Right cardiac atrium (tissue), 5 donors: ENCODE measurements at places on chromosomes 4 and X.

DNA sequence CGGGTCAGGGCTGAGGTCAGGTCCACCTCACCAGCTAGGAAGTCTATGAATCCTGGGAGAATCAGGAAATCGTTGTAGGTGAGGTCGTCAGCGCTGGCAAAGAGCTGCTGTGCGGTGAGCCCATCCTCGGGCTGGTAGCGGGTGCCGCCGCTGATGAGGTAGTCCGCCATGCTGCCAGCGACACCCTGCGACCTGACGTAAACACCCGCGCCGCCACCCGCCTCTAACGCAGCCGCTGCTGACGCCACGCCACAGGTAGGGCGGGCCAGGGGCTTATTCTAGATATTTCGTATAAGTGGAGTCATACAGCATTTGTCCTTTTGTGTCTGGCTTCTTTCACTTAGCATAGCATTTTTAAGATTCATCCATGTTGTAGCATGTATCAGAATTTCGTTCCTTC lies 220.2 kb upstream of the ATP6AP2 start:
- DNase-seq: no peak

DNA sequence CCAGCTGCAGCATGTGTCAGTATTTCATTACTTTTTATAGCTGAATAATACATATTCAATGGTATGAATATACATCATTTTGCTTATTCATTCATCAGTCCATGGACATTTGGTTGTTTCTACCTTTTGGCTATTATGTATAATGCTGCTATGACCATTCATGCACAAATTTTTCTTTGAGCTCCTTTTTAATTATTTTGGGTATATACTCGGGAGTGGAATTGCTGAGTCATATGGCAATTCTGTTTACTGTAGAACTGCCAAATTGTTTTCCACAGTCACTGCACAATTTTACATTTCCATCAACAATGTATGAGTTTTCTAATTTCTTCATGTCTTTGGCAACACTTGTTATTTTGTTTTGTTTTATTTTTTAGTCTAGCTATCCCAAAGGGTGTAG lies 405.9 kb upstream of the PITX2 start:
- DNase-seq: no peak

GRCh38 chr4:3311489-3312171 lies 18.8 kb downstream of the RGS12 start:
- DNase-seq: peak; percentile 1

DNA sequence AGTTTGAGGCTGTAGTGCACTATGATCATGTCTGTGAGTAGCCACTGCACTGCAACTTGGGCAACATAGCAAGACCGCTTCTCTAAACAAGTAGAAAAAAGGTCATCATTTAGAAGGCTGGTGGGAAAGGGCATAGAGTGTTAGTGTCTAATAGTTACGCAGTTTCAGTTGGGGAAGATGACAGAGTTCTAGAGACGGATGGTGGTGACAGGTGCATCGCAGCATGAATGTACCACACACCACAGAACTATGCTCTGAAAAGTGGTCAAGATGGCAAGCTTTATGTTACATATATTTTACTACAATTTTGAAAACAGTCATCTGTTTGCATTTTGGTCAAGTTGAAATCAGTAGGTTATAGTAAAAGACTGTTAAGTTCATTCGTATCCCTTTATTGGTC lies 23.7 kb upstream of the CLDN34 start:
- no peak for DNase-seq

GRCh38 chrX:150007356-150007755 lies 69.1 kb upstream of the EOLA2 start:
- DNase-seq: no peak

DNA sequence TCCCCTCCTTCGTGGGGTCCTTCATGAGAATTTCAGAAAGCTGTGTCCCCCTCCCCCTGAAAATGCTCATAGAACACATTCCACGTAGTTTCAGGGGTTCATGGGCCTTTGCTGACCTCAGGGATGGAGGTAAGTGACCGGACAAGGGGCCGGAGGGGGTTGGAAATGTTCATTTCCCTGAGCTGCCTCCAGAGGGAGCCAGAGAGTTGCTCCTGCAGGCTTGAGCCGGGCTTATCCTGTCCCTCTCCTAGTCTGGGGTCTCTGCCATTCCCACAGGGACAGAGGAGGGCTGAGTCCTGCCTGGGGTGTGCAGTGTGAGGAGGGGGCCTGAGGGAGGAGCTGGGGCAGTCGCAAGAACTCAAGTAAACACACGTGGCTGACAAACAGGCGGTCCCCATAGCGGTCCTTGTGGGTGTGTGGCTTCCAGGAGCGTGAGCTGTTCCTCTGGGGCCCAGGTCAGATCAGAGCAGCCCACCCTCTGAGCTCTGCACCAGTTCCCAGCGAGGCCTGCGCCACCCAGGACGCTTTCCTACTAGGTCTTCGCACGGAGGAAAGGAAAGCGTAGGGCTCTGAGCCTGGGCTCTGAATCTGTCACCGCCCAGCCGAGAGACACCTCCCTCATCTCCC lies 62.5 kb downstream of the WFS1 start:
- no peak for DNase-seq

GRCh38 chrX:102558607-102559006 lies 40.7 kb upstream of the ARMCX5 start:
- DNase-seq: no peak

DNA sequence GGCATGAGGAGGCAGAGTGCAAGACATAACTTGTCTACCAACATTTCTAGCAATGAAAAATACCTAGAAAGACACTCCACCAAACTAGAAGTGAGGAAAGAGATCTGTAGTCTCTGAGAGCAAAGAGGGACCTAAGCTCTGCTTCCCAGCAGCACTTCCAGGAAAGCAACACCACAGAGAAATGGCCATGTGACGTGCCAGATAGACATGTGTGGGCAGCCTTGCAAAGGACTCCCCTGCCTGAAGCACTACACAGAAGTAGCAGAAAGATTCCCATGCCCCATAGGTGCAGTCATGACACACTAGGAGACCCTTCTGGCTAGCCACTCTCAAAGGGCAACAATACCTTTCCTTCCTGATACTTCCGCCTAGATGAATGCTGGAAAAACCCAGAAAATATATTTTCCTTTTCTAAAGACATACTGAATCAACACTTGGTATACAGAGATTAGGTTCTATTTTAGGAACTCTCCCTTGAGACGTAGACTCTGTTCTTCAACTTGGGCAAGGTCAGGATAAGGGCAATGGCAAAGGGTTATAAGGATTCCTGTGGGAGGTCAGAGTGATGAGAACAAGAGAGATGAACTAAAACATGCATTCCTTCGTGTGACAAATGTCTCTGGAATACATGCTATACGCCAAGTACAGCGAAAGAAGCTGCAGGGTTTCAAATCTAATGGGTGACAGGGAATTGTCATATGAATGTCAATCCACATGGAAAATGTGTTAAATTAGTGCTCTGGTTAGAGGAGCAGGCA lies 187.5 kb upstream of the ETNPPL start:
- DNase-seq: no peak

- DNase-seq: no peak
Observed at GRCh38 chr4:177194906-177195305, 114.8 kb upstream of the NEIL3 start.

DNA sequence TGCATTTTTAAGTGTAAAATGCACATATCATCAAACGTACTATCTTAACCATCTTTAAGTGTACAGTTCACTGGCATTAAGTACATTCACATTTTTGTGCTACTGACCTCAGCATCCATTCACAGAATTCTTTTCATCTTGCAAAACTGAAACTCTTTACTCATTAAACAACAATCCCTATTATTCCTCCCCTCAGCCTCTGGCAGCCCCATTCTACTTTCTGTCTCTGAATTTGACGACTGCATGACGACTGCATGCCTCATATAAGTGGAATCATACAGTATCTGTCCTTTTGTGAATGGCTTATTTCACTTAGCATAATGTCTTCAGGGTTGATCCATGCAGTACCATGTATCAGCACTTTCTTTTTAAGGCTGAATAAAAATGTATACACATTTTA lies 38.7 kb downstream of the CNKSR2 start:
- no peak for DNase-seq

DNA sequence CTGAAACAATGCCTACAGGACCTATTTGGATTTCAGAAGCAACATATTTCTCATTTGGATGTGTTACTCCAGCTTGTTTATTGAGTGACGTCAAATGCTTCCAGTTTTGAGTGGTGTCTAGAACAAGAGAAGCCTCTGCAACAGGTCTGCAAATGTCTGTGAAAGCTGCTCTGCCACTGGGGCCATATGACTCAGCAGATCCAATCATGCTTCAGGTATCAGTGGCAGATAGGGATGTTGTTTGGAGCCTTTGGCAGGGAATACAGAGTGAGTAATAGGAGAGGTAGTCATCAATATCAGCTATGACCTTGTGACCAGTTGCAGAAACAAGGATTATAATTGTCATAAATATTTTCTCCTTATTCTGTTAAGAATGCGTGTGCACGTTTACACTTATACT lies 141.1 kb upstream of the ZXDA start:
- DNase-seq: no peak

- no peak for DNase-seq
Observed at GRCh38 chrX:103376979-103377324, 614 bp downstream of the BEX3 start.

GRCh38 chr4:123096038-123096437 lies 173.6 kb upstream of the NUDT6 start:
- no peak for DNase-seq

DNA sequence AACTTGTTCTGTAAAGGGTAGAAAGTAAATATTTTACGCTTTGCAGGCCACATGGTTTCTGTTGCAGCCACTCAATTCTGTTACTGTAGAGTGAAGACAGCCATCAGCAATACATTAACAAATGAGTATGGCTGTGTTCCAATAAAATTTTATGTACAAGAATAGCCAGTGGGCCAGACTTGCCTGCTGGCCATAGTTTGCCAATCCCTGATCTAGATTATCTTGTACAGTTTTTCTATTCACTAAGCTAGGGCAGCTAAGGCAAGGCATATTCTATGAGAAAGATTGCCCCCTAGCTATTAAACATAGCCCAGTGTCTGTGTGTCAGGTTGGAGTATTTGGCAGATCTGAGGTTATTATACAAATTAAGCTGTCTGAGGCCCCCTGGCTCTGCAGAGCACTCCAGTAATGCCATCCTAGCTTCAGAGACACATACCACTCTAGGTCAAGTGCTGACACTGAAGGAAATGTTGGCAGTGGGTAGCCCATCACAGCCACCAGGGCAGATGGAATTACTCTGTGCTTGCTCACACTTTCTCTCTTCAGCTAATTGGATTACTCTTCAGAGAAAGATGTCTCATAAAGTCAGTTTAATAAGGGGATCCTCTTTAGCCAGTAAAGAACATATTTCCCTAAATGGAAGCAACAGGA lies 40.7 kb downstream of the MTTP start:
- DNase-seq: no peak

DNA sequence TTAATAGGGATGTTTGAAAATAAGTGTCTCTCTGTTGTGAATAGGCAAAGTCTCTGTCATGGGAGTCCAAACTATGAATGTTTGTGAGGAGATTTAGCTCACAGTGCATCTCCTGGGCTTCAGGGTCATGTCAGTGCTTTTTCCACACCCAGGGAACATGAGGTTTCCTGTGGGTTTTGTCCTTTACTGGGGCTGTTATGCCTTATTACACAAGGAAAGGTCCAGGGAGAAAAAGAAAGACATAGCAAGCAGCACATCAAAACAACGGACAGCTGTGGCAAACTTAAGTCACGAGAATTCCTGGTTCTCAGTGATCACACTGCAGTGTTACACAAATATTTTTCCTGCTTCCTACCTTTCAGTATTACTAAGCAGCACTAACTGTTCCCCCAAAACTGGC lies 99.4 kb downstream of the MBNL3 start:
- no peak for DNase-seq

- no peak for DNase-seq
Observed at GRCh38 chr4:81258841-81259550, 44.0 kb upstream of the PRKG2 start.

GRCh38 chrX:40931921-40932320 lies 153.3 kb upstream of the USP9X start:
- no peak for DNase-seq

- no peak for DNase-seq
Observed at GRCh38 chr4:124454772-124455270, 257.7 kb downstream of the ANKRD50 start.

DNA sequence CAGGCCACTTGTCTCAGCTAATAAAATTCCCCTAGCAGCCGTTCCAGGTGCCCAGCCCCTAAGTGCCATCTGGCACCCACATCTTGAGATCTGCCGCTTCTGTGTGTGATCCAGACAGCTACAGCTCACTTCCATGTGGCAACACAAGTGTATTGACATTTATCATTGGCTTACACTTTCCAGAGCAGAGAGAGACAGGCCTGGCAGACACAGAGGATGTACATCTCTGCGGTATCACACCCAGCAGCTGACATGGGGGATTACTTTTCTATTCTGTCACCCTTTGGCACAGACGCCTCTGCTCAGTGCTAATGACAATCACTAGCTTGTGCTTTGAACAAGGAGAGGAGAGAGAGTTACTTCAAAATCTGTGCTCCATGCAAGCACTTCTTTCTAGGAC lies 195.9 kb downstream of the KDR start:
- DNase-seq: no peak

DNA sequence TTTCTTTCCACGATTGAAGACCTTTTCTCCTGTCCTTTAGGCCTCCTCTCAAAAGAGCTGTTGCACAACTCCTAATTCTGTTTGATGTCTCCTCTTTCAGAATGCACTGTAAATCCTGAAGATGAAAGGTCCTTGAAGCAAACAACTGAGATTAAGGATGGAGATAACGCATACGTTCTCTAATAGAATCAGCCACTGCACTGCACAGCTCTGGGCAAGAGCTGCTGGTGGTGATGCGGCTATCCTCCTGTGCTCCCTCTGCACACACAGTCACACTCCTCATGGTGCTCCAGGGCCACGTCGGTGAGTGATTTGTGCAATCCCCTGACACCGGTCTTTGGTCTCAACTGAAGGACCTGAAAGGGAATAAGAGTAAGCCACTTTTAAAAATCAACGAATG lies 208.7 kb downstream of the PDGFC start:
- DNase-seq: no peak

- DNase-seq: no peak
Observed at GRCh38 chr4:40402556-40402955, 67.4 kb downstream of the CHRNA9 start.

DNA sequence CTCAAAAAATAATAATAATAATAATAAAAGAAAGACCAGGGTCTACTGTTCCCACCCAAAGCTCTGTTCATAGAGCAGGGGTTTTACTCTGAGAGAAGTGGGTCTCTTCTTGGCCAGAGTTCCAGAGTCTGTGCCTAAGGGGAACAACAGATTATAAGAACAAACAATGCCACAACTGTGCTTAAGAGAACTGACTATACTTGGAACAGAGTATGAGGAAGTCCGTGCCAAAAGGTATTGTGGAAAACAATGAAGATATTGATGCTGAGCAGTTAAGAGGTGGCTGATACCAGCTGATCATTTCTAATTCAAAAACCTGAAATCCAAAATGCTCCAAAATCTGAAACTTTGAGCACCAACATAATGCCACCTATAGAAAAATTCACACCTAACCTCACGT lies 229.6 kb downstream of the FBXO8 start:
- no peak for DNase-seq

DNA sequence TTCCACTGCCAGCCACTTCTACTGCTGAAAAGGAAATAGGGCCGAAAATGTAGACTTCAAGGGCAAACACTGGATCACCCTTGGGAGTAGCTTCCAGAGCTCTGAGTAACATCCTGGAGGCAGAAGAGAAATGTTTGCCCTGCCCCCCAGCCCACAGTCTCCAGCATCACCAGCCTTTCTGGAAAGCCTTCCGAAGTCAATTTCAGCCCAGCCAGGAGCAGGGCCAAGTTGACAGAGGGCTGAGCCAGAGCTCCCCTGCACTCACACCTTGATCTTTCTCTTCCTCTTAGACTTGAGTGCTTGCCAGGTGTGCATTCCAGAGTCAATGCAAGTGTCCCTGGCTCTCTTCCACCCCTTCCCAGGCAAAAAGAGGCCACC lies 35.2 kb downstream of the SLC25A5 start:
- no peak for DNase-seq
